Neural progenitor cell (in vitro differentiated cells): ENCODE measurements at places on chromosomes 4 and X. TPM values are rescaled to one million over a fixed set of nuclear protein-coding genes. Genes with fewer than 3 reads are reported as not detected.

The MAGEB1 gene
- not detected in 2 replicates for total RNA-seq

The MID1 gene
- total RNA-seq = 22.8 and 29.5 TPM in 2 replicates

The DMD gene
- total RNA-seq = 27.1 and 30.6 TPM in 2 replicates

The KLF8 gene
- total RNA-seq = 14.8 and 15.4 TPM in 2 replicates

The GEMIN8 gene
- 18.0 and 22.2 TPM in 2 replicates for total RNA-seq

The ARMCX1 gene
- 30.8 and 41.9 TPM in 2 replicates for total RNA-seq

The SOX3 gene
- total RNA-seq = 20.4 and 38.7 TPM in 2 replicates

The CTAG2 gene
- not detected in 2 replicates for total RNA-seq

The ASB11 gene
- total RNA-seq = not detected in 2 replicates

The SHISA3 gene
- total RNA-seq = 0.09 TPM in 1 of 2 replicates, not detected in the other

The IL21 gene
- not detected in 2 replicates for total RNA-seq

The CORIN gene
- 0.12 TPM in 1 of 2 replicates, not detected in the other for total RNA-seq

The TEC gene
- 0.22 TPM in 1 of 2 replicates, not detected in the other for total RNA-seq

The NR0B1 gene
- total RNA-seq = not detected in 2 replicates

The PABPC1L2A gene
- total RNA-seq = 0.77 TPM in 1 of 2 replicates, not detected in the other

The ATRX gene
- 106 and 129 TPM in 2 replicates for total RNA-seq

The ZCCHC18 gene
- 4.6 and 5.1 TPM in 2 replicates for total RNA-seq

The SRPK3 gene
- not detected in 2 replicates for total RNA-seq

The TEX11 gene
- total RNA-seq = 0.03 TPM in 1 of 2 replicates, not detected in the other

The PTCHD1 gene
- total RNA-seq = 0.03 and 0.07 TPM in 2 replicates

The PPARGC1A gene
- 1.7 and 6.6 TPM in 2 replicates for total RNA-seq

The MTNR1A gene
- total RNA-seq = 0.43 and 1.6 TPM in 2 replicates

The ZFP42 gene
- 36.4 and 54.5 TPM in 2 replicates for total RNA-seq

The GAGE12F gene
- not detected in 2 replicates for total RNA-seq

The ADGRG2 gene
- 0.43 and 0.80 TPM in 2 replicates for total RNA-seq

The HTRA3 gene
- total RNA-seq = 1.6 and 2.3 TPM in 2 replicates

The SGCB gene
- 33.8 and 51.8 TPM in 2 replicates for total RNA-seq

The CLCN4 gene
- total RNA-seq = 6.5 and 6.6 TPM in 2 replicates

The FABP2 gene
- total RNA-seq = not detected in 2 replicates

The ING2 gene
- total RNA-seq = 20.9 and 38.0 TPM in 2 replicates

The GPR143 gene
- 10.6 and 13.6 TPM in 2 replicates for total RNA-seq

The SSX2 gene
- not detected in 2 replicates for total RNA-seq

The TRIML2 gene
- total RNA-seq = 0.28 and 0.65 TPM in 2 replicates

The TLR2 gene
- 0.22 and 0.34 TPM in 2 replicates for total RNA-seq

The CXCL10 gene
- total RNA-seq = not detected in 2 replicates

The PPP1R3F gene
- 5.6 and 21.2 TPM in 2 replicates for total RNA-seq

The RPS6KA6 gene
- total RNA-seq = 14.1 and 20.0 TPM in 2 replicates

The FAM50A gene
- total RNA-seq = 30.4 and 36.3 TPM in 2 replicates

The C4orf51 gene
- total RNA-seq = not detected in 2 replicates

The SFRP2 gene
- 86.1 and 123 TPM in 2 replicates for total RNA-seq

The USP17L22 gene
- total RNA-seq = not detected in 2 replicates

The CT45A1 gene
- not detected in 2 replicates for total RNA-seq

The NUDT6 gene
- total RNA-seq = 20.9 and 21.1 TPM in 2 replicates

The FAM156A gene
- total RNA-seq = 23.4 and 27.8 TPM in 2 replicates

The SASH3 gene
- total RNA-seq = not detected in 2 replicates

The PPEF2 gene
- total RNA-seq = 0.07 TPM in 1 of 2 replicates, not detected in the other

The POU3F4 gene
- not detected in 2 replicates for total RNA-seq

The RASGEF1B gene
- total RNA-seq = 7.5 and 9.4 TPM in 2 replicates

The OPHN1 gene
- 4.2 and 4.5 TPM in 2 replicates for total RNA-seq

The F9 gene
- not detected in 2 replicates for total RNA-seq

The LEF1 gene
- total RNA-seq = 15.0 and 19.4 TPM in 2 replicates
